ENCODE measurements at places on chromosomes 12 and 14. TPM values are rescaled to one million over a fixed set of nuclear protein-coding genes. Genes with fewer than 3 reads are reported as not detected.
A peak's percentile ranks its signal among the peaks of the same experiment; 100 is the strongest.

SYNDIG1L gene
- 0.34 TPM for total RNA-seq

SMOC1 gene
- 10.9 TPM for total RNA-seq

COPZ1 gene
- total RNA-seq = 165 TPM

NTS gene
- total RNA-seq = 5.7 TPM

DNA sequence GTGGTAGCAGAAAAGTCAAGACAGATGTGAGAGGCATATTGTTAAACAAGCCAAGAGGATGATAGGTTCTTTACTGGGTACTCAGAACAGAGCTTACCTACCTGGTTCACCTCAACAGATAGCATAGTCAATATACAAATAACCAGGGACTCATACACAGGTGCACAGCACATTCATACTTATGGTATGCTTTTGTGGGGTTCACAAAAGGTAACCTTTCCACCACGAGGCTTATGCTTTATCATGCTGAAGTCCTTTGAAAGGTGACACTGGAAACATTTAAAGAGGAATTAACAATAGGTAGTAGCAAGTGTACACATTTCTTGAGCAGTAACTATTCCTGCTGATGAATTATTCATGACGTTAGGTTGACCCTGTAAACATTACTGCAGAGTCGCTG, 42.2 kb upstream of the MBIP start:
- H3K36me3 ChIP-seq = no peaks in the 10 kb centered on the region
- DNase-seq = no peak
- no peak overlapping the region for H3K27ac ChIP-seq
- no peaks in the 10 kb centered on the region for H3K4me1 ChIP-seq

DNA sequence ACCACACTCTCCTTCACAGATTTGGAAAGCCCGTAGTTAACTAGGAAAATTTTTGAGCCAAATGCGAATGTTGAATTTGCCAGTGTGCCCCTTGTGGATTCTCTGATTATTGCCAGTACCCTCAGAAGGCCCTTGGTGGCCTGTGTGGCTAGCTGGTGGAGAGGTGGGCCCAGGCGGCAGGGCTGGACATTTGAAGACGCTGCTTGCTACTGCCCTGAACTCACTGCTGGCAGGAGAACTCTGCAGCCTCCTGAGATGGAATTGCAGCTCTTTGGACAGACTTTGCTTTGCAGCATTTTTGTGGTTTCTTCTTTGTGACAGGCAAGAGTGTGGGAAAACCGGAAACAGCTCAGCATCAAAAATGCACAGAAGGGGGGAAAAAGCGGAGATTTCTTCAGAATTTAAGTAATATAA, 97.6 kb downstream of the TGFB3 start:
- no peaks in the 10 kb centered on the region for H3K4me1 ChIP-seq
- DNase-seq = no peak
- H3K4me3 ChIP-seq = no peak overlapping the region
- no peak overlapping the region for H3K27ac ChIP-seq
- no peaks in the 10 kb centered on the region for H3K27me3 ChIP-seq
- peaks cover 6% of the 10 kb centered on the region for H3K36me3 ChIP-seq

DNA sequence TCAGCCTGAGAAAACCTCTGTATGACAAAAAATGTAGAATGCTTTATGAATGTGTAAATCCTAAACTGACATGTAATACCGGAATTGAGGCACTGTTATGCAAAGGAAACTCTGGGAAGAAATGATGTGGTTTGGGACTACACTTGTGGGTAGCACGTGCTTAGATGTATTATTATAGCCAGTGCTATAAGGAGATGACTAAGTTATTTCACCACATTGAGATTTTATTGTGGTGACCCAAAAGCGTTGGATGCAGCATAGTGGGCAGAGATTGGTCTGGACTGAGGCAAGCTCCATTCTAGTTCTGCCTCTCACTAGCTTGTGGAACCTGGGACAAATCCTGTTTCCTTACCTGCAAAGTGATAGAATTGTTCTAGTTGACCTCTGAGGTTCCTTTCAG, 172.2 kb downstream of the SNAPC1 start:
- DNase-seq = no peak
- no peak overlapping the region for H3K4me3 ChIP-seq
- H3K27me3 ChIP-seq = peaks cover under 1% of the 10 kb centered on the region
- no peak overlapping the region for H3K27ac ChIP-seq

DNA sequence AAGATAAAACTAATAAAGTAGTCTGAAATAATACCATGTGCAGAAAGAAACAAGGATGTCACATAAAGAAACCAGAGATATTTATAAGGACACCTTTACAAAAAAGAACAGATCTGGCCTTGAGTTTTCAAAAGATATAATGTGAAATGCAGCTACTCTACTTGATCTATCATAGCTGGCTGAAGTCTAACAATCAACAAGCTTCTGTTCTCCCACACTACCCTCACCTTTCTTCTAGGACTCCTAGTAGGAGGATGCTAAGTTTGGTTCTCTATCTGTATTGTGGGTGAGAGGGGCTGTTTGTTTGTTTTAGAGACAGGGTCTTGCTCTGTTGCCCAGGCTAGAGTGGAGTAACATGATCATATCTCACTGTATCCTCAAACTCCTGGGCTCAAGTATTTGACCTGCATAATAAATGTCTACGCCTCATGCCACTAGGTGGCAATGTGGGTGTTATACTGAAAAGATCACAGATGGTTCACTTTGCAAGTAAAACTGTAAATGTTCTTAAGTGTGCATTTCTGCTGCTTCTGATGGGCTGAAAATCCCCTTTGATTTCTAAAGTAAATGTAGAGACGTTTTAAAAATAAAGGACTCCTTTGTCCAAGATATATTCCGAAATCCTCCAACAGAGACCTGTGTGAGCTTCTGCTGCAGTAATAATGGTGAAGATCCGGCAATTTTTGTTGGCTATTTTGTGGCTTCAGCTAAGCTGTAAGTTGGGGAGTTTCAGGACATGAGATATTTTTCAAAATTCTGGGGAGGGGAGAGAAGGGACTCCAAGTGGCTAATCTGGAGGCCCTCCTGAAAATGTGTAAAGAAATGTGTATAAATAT, 269.3 kb downstream of the DAD1 start:
- peaks cover 5% of the 10 kb centered on the region for H3K4me1 ChIP-seq
- H3K4me3 ChIP-seq = no peak overlapping the region
- H3K27ac ChIP-seq = no peak overlapping the region
- H3K36me3 ChIP-seq = no peaks in the 10 kb centered on the region
- H3K27me3 ChIP-seq = no peaks in the 10 kb centered on the region
- peak; percentile 33 for DNase-seq

DNA sequence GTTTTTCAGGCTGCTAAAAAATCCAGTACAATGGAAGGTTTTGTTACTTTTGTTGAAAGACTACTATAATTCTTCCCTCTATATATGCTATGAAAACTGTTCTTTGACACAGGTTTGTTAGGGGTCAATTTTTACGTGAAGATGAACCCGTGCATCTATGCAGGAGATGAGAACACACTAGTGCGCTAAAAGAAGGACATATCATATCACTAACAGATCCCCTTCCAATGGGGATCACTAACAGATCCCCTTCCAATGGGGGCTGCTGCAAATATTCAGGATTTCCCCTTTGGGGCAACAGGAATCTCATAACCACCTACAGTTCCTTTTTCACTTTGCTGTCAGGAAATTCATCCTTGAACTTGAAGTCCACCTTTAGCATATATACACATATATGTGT, 75.1 kb downstream of the CLMN start:
- DNase-seq = no peak
- no peaks in the 10 kb centered on the region for H3K36me3 ChIP-seq
- H3K27me3 ChIP-seq = no peaks in the 10 kb centered on the region
- H3K27ac ChIP-seq = no peak overlapping the region
- H3K4me3 ChIP-seq = no peak overlapping the region

DNA sequence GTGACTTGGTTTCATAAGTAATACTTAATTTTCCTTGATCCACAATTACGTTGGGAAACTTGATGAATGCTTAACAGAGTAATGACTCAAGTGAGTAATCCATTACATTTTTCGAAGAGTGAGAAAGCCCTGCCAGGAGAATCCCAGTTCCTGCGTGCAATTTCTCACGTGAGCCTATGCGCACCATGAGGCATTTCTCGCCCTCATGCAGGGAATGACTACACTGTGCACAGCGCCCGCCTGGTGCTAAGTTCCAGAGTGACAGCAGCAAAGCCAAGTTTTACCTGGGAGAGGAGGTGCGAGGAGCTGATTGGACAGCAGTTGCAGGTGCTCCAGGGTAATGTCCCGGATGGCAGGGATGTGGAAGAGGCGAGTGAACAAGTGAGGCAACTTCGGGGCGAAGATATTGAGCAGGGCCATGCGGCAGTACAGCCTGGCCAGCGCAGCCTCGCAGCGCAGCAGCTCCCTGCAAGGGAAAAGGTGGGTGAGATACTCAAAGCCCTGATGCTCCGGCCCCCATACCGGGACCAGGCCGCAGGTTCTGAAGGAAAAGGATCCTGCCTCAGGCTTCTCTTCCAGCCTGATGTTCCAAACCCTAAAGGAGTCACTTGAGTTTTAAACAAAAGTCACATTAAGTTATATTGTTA, 69.4 kb downstream of the TRAFD1 start:
- H3K4me3 ChIP-seq = no peak overlapping the region
- DNase-seq = no peak
- no peaks in the 10 kb centered on the region for H3K4me1 ChIP-seq
- peaks cover 22% of the 10 kb centered on the region for H3K36me3 ChIP-seq
- no peak overlapping the region for H3K27ac ChIP-seq

GRCh38 chr12:96414637-96415036, 14.4 kb upstream of the CDK17 start:
- DNase-seq = no peak
- H3K4me3 ChIP-seq = no peak overlapping the region
- H3K36me3 ChIP-seq = no peaks in the 10 kb centered on the region
- no peak overlapping the region for H3K27ac ChIP-seq
- H3K27me3 ChIP-seq = no peaks in the 10 kb centered on the region

DNA sequence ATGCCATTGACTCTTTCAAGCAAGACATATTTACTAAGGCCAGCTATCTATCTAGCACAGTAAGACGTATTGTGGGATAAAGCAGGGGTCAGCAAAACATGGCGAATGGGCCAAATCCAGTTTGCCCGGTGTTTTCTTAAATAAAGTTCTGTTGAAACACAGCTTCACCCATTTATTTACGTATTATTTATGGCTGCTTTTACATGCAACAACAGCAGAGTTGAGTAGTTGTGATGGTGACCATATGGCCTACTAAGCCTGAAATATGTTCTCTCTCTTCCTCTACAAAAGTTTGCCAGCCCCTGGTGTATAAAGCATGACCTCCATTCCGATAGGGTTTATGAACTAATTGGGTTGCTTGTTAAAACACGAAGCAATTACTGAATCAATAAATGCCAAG, 322.1 kb downstream of the CCDC91 start:
- peaks cover 15% of the 10 kb centered on the region for H3K36me3 ChIP-seq
- H3K4me1 ChIP-seq = peaks cover 10% of the 10 kb centered on the region
- DNase-seq = no peak
- no peaks in the 10 kb centered on the region for H3K27me3 ChIP-seq

GRCh38 chr14:33376510-33376909, 437.8 kb downstream of the NPAS3 start:
- no peaks in the 10 kb centered on the region for H3K27me3 ChIP-seq
- H3K4me1 ChIP-seq = peaks cover 1% of the 10 kb centered on the region
- no peak overlapping the region for H3K27ac ChIP-seq
- no peak overlapping the region for H3K4me3 ChIP-seq
- no peak for DNase-seq
- no peaks in the 10 kb centered on the region for H3K36me3 ChIP-seq

- H3K27me3 ChIP-seq = peaks cover 36% of the 10 kb centered on the region
- peak overlapping the region; percentile 83 for H3K4me3 ChIP-seq
- H3K27ac ChIP-seq = peak overlapping the region; percentile 84
- peaks cover 50% of the 10 kb centered on the region for H3K4me1 ChIP-seq
Measured at GRCh38 chr12:120369603-120370342, 809 bp upstream of the MSI1 start.

DNA sequence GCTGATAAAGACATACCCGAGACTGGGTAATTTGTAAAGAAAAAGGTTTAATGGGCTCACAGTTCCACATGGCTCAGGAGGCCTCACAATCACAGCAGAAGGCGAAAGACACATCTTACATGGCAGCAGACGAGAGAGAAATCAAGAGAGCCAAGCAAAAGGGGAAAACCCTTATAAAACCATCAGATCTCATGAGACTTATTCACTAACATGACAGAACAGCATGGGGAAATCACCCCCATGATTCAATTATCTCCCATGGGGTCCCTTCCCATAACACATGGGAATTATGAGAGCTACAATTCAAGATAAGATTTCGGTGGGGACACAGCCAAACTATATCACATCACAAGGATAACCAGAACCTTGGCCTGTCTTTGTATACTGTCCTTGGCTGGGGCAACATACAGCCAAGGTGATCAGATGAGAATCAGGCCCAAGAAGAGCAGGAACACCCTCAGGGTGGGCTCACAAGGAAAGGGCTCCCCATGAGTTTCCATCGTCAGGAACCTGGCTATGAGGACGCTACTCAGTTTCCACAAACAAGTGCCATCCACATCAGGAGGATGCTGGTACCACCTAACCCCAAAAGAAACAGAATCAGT, 152.7 kb downstream of the FOXN3 start:
- peaks cover under 1% of the 10 kb centered on the region for H3K4me1 ChIP-seq
- no peak overlapping the region for H3K4me3 ChIP-seq
- peaks cover 3% of the 10 kb centered on the region for H3K27me3 ChIP-seq
- no peak overlapping the region for H3K27ac ChIP-seq
- DNase-seq = no peak

GRCh38 chr12:4227046-4227445, 46.5 kb upstream of the CCND2 start:
- DNase-seq = peak; percentile 7
- no peaks in the 10 kb centered on the region for H3K36me3 ChIP-seq
- H3K27me3 ChIP-seq = peaks cover 42% of the 10 kb centered on the region
- peaks cover 8% of the 10 kb centered on the region for H3K4me1 ChIP-seq
- H3K4me3 ChIP-seq = no peak overlapping the region

DNA sequence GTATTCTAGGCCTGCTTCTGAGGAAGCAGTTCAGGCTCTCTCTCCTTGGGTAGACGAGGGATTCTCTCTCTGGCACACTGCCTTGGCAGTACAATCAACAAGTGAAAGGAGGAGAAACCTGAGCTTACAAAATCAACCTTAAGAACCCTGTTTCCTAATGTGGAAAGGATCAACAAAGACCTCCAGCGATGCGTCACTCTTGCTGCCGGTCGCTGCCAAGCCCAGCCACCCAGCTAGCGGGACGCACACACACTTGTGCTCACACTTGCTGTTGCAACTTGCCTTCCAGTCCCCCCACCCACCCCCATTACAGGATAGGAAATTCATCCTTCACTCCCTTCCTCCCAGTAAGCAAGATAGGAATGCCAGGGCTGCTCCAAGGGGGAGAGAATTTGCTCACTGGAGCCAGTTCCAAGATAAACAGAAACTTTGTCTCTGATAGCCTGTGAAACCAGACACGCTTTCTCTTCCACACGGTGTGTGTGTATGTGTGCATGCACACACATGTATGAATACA, 144.3 kb downstream of the BCL11B start:
- no peaks in the 10 kb centered on the region for H3K36me3 ChIP-seq
- no peak overlapping the region for H3K4me3 ChIP-seq
- DNase-seq = no peak
- H3K4me1 ChIP-seq = peaks cover 5% of the 10 kb centered on the region
- H3K27me3 ChIP-seq = peaks cover 32% of the 10 kb centered on the region

DNA sequence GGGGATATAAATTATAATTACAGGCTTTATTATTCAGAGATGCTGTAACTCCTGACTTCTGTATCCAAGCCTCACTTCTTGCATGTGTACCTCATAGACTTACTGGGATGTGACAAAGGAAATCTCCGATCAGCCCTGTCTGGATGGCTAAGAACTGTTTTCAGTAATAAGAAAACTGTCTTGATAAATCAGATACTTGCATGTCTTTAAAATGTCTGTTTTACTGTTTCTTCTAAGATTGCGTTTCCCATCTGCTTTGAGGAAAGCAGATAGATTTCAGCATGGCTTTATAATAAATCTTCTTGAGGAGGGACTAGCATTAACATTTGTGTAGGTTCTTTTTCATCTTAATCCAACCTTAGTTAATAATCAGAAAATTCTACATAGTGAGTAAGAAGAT, 395.9 kb downstream of the EGLN3 start:
- H3K36me3 ChIP-seq = no peaks in the 10 kb centered on the region
- no peaks in the 10 kb centered on the region for H3K27me3 ChIP-seq

Data from progenitor cell of endocrine pancreas (in vitro differentiated cells).